Activated CD8-positive, alpha-beta memory T cell treated with anti-CD3 and anti-CD28 coated beads for 48 hours (primary cell): ENCODE measurements at places on chromosomes 3 and 15.

DNA sequence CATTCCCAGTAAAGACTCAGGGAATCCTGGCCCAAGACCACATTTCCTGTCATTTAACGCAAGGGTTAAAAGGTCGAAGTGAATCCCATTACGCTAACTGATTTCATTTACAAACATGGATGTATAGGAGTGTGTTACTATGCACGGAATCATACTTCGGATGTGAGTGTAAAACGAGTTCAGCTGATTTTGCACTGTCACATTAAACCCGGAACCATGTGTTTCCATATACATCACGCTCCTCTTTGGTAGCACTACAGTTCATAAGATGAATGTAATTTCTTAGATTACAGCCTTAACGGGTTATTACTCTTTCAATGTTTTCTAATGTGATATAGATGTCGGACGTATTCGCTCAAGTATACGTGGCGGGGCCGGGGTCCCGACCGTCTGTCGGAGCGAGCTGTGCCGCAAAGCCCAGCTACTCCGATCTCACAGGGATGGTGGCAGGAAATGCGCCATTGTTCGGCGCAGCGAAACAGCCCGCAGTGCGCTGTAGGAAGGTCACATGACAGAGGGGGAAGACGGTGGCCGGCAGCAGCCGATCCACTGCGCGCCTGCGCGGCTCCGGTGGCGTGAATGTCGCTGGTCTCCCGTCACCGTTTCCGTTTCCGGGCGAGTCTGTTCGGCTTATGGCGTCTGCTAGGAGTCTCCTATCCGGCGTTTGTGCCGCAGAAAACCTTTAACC, 97.3 kb downstream of the NPAP1 start:
- DNase-seq = peak; percentile 32

DNA sequence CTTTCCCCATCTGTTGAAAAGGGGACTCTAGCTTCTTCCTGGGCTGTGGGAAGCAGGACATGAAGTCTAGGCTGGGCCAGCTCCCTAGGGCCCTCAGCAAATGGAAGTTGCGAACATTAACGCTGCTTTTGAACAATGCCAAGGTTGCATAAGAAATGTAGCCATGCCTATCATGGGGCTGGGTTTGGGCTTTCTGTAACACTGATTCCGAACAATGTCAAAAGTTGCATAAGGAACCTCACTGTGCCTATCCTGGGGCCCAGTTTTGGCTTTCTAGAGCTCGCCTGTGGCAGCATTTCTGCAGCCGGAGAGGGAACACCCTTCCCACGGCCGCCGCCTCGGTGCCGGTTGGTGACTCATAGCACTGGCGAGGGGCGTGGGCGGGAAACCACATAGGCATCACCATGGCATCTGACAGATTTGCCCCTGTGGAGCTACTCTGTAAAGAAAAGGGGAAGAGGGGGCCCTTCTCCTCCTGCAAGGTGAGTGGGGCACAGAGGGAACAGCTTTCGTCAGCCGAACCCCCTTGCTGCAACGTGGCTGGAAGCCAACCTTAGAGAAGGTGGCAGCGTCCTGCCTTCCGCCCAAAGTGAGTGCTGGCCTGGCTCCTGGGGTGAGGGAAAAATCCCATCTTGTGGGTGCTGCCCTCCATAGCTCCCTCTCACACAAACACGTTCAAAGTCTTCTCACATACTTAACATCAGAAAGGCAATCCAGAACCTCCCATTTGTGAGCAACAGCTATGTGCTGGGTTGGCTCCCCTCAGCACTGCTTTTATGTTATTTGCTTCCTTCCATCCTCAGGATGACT, 46.6 kb upstream of the ATP2B2 start:
- peak; percentile 65 for DNase-seq

- no peak for DNase-seq
Measured at GRCh38 chr3:79586232-79586631, 181.6 kb downstream of the ROBO1 start.

DNA sequence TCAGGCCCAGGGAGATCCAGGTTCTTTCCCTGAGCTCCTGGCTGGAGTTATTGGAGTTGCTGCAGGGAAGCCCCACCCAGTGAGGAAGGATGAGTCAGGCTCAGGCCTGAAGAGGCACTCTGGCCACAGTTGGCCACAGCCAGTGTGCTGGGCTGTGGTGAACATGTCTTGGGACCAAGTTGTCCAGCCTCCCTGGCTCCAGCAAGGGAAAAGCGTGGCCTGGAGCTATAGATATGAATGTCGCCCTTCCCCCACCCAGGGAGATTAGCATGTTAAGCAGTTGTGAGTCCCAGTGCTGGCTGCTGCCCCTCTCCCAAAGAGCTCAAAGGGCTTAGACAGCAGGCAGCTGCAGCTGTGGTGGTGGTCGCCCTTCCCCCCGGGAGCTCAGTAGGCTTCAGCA, 963.2 kb downstream of the ROBO2 start:
- DNase-seq = no peak

DNA sequence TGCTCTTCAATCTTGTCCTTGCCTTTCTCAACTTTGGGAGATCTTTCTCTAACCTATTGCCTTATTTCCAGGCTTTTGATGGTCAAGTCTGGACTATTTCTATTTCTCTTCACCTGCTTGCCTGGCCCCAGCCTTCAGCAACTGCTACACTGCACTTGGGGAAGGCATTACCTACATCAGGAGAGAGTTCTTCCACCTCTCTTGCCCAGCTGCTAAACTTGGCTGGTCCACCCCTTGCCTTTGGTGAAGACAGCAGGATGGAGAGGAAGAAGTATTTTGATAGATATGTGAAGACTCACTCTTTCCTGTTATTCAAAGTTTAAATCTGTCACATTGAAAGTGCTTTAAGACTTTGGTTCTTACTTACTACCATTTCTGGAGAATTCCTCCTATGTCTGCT, 574.8 kb downstream of the ZPLD1 start:
- no peak for DNase-seq

- DNase-seq = no peak
Measured at GRCh38 chr3:114456742-114457141, 162.9 kb downstream of the TIGIT start.

- DNase-seq = no peak
Measured at GRCh38 chr15:27769652-27770051, 329.5 kb downstream of the OCA2 start.

- no peak for DNase-seq
Measured at GRCh38 chr15:76930831-76931396, 635 bp upstream of the RCN2 start.

DNA sequence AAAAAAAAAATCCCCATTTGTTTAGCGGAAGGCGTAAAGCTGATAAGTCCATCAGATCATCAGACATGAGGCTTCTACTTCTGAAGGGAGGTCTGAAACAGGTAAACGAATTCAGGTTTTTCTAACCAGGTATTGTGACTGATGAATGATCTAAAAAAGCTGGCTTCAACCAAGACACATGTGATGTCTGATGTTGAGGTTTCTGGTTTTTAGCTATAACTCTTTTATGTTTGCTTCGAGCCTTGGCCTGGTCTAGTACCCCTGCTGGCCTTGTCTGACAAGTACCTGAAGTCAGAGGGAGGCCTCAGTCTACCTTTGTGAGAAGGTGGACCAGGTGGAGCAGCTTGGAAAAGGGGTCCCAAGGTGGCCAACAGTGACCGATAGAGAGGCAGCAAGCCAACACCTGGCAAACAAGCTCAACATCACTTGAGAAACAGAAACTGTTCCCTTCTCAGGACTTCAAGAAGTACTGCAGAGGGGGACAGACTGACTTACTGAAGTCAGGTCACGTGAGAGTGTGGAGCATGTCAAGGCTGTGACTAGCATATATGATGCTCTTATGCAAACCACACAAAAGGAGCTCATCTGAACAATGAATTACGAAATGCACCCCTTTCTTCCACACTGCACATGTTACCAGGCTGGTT, 33.0 kb upstream of the CA12 start:
- DNase-seq = no peak

DNA sequence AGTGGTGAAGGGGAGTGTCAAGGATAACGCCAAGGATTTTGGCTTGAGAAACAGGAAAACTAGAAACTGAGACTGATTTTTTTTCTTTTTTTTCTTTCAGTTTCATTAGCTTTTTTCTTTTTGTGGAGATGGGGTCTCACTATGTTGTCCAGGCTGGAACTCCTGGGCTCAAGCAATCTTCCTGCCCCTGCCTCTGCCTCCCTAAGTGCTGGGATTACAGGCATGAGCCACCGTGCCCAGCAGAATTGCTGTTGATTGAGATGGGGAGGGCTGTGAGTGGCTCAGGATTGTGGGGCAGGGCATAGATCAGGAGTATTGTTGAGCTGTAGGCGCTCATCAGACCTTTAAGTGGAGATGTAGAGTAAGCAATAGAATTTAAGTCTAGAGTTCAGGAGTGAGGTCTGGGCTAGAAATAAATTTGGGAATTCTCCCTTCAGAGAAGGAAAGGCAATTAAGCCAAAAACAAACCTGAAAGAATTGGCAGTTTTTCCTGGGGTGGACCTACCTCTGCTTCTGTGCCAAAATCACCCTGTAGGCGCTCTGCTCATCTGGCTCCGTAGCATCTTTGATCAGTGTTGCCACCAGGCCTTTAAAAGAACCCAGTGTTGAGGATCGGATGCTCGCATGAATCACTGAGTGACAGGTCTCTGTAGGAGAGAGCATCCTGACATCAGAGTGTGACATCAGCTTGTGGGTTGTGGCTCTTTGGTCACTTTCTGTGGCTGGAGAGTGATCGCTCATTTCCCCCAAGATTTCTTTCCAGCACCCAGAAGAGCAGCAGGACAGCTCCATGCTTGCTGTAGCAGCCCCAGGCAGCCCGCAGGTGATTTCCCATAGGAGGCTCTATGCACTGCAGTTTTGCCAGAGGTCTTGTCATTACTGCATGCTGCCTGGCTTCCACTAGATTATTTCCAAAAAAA, 15.8 kb downstream of the ABHD17C start:
- DNase-seq = peak; percentile 35

GRCh38 chr15:70530503-70530902, 232.9 kb downstream of the UACA start:
- DNase-seq = no peak

DNA sequence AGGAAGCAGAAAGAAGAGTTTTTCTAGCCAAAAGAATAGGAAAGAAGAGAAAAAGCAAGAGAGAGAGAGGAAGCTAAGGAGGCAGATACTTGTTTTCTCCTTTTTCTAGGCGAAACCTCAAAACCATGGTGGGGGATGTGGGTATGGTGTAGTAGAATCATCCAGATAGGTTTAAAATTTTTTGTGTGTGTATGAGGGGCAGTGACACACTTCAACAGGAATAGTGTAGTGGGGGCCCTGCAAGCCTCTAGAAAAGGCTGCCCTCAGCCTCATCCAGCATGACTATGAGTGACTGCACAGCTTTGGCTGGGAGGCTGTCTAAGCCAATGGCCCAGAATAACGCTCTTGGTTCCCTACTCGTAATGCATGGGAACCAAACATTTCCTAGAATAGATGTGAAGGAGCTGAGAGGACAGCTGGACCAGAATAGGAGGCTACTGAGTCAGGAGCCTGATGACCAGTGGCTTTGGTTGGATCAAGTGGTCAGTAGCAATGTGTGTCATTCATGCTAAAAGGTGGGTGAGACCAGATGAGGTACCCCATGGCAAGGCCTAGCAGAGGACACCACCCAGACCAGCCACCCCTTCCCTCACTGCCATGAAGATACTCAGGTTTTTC, 24.4 kb downstream of the MOBP start:
- no peak for DNase-seq

- no peak for DNase-seq
Measured at GRCh38 chr3:45123030-45123429, 23.1 kb downstream of the CDCP1 start.

DNA sequence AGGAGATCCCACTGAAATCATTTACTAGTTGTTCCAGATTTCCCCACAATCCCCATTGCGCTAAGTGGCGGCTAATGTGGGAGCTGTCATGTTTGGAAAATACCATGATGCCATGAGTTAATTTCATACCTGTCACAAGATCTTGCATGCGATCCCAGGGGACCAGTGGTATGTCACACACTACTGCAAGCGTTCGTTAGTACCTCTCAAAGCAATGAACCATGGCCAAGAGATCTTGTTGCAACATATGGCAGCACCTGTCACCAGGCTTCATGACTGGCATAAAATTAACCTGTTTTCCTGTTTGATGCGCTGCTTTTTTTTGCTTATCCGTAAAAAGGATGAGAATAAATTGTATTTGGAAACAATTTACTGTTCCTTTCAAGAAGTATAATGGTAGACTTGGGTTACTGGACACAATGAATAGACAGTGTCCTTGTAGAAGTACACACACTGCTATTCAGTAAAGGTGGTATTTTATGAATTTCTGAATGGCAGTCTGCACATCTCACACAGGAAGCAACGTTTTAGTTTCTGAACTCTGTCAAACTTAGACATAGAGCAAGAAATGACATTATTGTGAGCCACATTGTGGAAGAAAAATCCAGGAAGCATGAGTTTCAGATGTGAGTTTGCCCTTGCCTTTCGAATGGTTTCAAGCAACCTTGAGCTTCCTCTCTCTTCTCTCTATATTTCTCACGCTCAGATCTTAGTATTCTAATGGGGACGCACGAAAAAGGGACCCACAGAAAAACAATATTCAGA, 81.9 kb downstream of the CHL1 start:
- DNase-seq = no peak

DNA sequence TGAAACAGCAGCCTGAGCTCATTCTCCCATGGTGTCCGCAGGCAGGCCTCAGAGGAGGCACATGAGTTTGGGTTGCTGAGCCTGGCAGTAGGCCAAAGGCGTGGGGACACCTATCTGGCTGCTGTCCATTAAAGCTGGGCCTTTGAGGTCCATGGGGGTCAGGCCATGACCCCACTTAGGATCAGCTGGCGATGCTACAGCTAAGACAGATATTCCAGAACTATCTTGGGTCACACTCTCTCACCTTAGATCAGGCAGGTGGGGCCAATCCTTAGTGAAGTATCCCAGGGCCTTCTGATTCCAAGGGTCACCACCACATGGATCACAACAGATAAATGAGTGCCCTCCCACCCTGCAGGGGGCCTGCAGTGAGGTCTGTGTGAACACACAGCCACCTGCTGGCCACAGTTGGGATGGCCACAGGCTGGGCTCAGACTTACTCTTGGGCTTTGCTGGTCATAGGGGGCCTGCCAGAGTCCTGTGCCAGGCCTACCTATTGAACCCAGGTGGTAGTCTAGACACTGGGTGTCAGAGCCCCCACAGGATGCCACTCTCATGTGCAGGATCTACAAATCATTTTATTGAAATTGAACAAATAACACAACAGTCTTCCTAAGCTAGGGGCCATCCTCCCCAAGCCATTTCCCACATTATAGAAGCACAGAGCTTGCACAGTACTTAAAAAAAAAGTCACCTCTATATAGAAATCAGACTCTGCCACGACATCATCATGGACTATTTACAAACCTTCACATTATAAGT, 2.0 kb upstream of the HYAL2 start:
- no peak for DNase-seq

GRCh38 chr15:78067328-78068228, 9.9 kb downstream of the TBC1D2B start:
- DNase-seq = no peak

- no peak for DNase-seq
Measured at GRCh38 chr3:64163755-64164148, 61.5 kb downstream of the PRICKLE2 start.

GRCh38 chr15:88345962-88346361, 89.4 kb upstream of the NTRK3 start:
- no peak for DNase-seq

- DNase-seq = no peak
Measured at GRCh38 chr15:90336705-90337141, 15.4 kb upstream of the ZNF774 start.
